Right kidney (tissue), 9 donors: ENCODE measurements at places on chromosomes 2 and 18.

GRCh38 chr18:61883547-61883946, 9.3 kb downstream of the RNF152 start:
- no peak for DNase-seq

- no peak for DNase-seq
These were observed 6.5 kb downstream of the IGFBP5 start for GRCh38 chr2:216688731-216689340.

DNA sequence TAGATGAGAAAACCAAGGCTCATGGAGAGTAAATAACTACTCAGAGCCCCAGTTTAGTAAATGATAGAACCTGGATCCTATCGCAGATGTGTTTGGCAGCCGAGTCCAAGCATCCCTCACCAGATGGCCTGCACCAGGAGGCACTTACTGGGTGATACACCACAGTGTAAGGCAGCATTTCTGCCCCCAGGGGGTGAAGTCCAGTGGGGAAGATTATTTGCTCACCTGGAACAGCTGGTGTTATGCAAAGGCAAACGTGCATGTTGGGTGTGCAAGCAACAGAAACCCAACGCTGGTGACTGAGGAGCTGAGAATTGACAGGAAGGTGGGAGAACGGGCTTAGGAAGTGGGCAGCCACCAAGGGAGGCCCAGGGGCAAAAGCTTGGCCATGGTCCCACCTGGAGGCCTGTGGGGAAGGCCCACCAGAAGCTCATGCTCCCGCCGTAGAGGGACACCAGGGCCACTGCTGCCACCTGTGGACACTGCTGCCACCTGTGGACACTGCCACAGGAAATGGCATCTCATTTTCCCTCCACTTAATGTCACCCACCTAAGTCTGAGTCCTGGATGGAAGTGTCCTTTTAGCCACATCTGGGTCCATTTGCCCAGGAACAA, 100.6 kb downstream of the TFCP2L1 start:
- no peak for DNase-seq

DNA sequence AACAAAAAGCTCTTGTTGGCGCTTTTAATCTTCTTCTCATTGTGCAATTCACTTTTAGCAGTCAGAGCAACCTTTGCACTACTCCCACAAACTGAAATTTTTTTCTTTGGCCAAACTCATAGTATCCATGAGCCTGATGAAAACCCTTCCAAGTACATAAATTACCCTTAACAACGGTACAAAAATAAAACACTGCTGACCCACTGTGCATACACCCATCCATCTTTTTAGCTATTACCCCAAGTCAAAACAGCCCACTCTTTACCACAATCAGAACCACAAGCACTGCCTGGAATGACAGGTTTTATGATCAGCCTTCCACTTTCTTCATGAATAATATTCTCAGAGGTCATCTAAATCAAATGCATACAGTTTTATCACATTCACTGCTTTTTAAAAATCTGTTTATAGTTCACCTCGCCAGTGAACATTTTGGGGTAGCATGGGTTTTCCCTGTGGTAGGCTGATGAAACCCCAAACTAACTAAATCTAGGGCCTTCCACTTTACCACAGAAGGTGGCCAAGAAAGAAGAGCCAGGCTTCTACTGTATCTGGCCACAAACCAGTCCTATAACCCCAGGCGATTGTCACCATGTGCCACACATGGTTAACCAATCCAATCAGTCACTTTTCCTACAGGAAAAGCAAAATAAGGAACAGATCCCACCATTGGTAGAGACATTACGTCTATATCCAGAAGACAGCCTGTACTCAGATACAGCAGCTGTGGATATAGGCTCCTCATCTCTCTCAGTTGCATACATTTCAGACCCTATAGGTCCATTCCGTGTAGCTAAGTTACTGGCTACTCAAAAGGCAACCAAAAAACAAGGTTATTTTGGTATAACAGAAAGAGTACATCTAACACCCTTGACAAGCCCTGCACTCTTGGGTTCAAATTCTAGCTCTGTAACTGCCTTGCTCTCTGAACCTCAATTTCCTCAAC, 171.3 kb downstream of the THADA start:
- DNase-seq = no peak

GRCh38 chr2:65215946-65216345, 11.7 kb upstream of the ACTR2 start:
- DNase-seq = no peak

- no peak for DNase-seq
These were observed 114.3 kb downstream of the SPP2 start for GRCh38 chr2:234164493-234165413.

DNA sequence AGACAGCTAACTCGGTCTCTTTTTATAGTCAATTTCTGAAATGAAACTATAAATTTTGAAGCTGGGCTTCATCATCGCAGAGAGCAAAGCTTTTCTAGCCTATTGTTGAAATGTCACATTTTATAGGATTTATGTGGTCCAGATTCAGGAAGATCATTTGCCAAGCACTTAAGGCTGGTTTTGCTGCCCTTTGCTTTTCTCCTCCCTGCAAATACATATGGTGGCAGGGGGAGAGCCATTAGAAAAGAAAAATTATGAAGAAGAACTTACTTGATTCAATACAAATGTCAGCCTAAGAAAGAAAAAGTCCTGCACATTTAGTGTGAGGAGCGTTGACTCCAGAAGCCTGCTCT, 206.9 kb upstream of the NRP2 start:
- DNase-seq = no peak

DNA sequence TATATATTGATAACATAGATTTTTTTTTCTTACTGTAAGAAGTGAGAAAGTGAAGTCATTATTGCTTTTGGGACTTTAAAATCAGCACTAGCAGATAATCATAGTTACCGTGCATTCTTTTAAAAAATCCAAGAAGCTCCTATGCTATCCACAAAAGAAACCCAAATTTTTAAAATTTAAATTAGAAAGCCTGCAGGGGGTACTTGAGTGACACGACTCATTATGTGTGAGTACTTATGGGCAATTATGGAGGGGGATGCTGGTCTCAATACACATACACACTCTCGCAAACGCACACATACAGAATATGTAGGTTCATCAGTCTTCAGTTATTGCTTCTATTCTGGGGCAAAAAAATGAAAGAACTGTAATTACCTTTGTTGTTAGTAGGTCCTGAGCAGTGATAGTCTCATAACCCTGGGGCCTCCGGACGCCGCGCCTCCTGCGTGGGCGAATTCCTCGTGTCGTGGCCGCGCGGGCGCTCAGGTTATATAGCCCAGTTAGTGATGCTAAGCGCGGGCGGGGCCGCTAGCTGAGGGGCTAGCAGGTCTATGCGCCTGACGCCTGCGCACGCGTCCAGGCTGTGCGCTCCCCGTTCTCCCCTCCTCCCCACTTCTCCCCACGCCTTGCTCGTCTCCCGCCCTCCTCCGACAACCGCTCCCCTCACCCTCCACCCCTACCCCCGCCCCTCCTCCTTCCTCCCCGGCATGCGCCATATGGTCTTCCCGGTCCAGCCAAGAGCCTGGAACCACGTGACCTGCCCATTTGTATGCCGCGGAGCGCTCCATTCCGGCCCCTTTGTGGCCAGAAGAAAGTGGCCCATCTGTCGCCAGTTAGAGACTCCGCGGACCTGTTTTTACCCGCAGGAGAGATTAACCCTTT, at the start of gene NEUROD1:
NEUROD1 (minus strand) TSS at position 463 of the 882 bp plus-strand sequence. CDS start 1,657 bp downstream, outside the sequence.
- peak; percentile 15 for DNase-seq
